Stimulated activated CD4-positive, alpha-beta T cell treated with anti-CD3 and anti-CD28 coated beads, Interleukin-12 subunit alpha, Interleukin-12 subunit beta, amount 100 ng/mL, for 48 hours (primary cell): ENCODE measurements at places on chromosomes 5 and 9.

GRCh38 chr9:124504530-124505005 is 2.6 kb downstream of the NR5A1 start:
- DNase-seq: no peak

DNA sequence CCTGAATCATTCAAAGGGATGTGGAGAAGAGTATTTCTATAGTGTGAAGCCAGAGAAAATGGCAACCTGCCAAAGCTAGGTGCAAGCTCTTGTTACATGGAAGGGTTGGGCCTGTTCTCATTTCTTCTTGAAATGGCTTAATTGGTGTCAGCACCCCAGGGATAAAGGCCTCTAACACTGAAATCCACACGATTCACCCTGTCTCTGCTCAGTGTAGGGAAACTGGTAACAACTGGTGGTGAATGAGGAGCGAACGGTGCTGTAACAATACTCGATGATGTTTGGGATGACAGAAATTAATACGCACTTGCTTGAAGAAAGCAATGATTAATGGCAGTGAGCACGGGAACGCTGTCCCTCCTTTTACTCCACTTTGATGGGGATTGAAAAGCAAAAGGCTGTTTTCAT is 16.2 kb downstream of the PBX3 start:
- no peak for DNase-seq

DNA sequence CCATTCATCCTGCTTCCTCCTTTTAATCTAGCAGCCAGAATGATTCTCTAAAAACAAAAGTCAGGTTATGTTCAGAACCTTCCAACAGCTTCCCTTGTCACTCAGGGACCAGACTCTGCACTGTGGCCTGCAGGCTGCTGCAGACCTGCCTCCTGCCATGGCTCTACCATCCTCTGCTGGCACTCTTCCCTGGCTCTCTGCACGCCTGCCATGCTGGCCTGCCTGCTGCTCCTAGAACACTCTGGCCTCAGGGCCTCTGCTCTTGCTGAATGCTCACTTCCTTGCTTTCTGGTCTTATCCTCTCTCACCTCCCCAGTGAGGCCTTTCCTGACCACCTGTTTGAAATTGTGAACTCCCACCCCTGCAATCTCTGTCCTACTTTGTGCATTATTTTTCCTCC is 149.4 kb downstream of the CD180 start:
- no peak for DNase-seq

GRCh38 chr5:174532455-174533453 is 191.6 kb upstream of the MSX2 start:
- DNase-seq: peak; percentile 1

DNA sequence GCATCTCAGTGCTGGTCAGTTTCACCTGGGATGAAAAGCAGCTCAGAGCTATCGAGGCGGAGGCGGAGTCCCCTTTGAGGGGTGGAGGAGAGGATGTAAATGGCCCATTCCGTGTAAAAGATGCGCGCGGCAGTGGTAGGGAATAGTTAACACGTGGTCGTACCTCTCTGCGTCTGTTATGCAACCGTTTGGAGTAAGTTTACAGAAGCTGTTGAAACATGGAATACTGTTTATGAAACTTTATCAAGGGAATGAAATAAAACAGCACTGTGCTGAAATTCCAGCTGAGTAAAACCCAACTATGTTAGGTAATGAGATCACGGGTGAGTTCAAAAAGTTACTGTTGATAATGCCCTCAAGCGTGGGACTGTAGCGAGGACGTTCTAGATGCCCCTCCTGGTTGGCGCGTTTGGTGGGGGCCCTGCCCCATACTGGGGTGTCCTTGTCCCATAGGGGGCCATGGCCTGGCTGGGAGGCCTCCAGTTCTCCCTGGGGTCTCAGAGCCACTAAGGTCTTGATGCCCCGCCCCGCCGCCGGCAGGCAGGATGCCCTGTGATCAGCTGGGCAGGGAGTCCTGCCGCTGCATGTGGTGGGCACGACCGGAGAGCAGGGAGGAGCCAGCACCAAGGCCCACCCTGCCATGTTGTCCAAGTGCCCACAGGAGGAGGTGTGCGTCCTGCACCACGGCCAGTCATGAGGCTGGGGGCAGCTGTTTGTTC is 90.9 kb downstream of the COL5A1 start:
- no peak for DNase-seq

GRCh38 chr5:5650242-5650641 is 227.8 kb downstream of the ICE1 start:
- no peak for DNase-seq

GRCh38 chr5:157456301-157456700 is 3.7 kb upstream of the NIPAL4 start:
- DNase-seq: no peak

- no peak for DNase-seq
Observed at GRCh38 chr5:135891268-135891667, 4.4 kb downstream of the IL9 start.

GRCh38 chr5:119009131-119009530 is 20.8 kb upstream of the DTWD2 start:
- no peak for DNase-seq

GRCh38 chr9:79006546-79006945 is 565.2 kb upstream of the TLE4 start:
- DNase-seq: no peak

- DNase-seq: no peak
Observed at GRCh38 chr9:89446261-89446960, 51.5 kb downstream of the SEMA4D start.

- DNase-seq: no peak
Observed at GRCh38 chr9:16211946-16212345, 658.5 kb downstream of the BNC2 start.

GRCh38 chr5:54835647-54836046 is 149.7 kb downstream of the ESM1 start:
- DNase-seq: no peak

DNA sequence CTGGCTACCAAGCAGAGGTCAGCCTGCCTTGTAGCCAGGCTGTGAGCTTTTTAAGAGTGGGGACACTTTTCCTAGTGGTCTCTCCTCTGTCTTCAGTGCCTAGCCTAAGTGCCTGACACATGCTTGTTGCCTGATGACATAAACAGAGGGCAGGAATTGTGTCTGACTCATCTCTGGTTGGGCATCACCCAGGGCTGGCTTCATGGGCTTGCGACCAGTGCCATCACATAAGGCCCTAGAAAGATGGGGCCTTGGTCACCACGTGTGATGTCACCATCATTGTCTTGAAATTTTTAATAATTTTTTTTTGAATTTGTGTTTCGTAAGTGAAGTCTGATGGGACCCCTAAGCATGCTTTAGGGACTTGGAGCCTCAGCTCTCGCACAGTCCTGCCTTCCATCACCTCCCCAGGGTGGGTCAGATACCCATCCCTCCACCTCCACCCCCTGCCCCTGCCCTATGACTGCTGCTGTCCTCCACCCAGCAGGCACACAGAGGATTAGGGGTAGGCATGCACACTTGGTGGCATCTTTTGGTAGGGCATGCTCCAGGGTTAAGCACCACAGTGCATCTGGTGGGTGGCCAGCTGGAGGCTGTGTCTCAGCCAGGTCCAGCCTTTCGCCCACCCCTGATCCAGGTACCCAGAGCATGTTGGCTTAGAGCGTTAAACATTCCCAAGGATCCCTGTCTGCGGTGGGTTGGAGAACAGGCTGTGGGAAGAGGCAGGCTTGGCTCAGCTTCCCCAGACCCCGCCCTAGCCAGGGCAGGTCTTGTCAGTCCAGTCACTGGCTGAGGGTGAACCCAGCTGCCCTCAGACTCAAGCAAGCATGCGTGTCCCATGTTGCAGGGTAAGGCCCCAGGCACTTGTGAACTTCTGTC is 80.1 kb upstream of the SH3PXD2B start:
- no peak for DNase-seq
